ENCODE measurements at places on chromosomes 7 and 10. TPM values are rescaled to one million over a fixed set of nuclear protein-coding genes. Genes with fewer than 3 reads are reported as not detected.

Gene DGKB
- total RNA-seq = not detected

Gene CXCL12
- total RNA-seq = not detected

Gene OR2A1
- not detected for total RNA-seq

Gene FGL2
- 5.2 TPM for total RNA-seq

Gene SPAM1
- not detected for total RNA-seq

Gene TASOR2
- total RNA-seq = 63.0 TPM

Gene ANKRD30A
- total RNA-seq = not detected

Gene FAM180A
- not detected for total RNA-seq
